T47D (cell line): ENCODE measurements at places on chromosomes 16 and 17.
A peak's percentile ranks its signal among the peaks of the same experiment; 100 is the strongest.

- DNase-seq, result no peak
These were observed 42.2 kb upstream of the PRSS54 start for GRCh38 chr16:58337090-58337444.

DNA sequence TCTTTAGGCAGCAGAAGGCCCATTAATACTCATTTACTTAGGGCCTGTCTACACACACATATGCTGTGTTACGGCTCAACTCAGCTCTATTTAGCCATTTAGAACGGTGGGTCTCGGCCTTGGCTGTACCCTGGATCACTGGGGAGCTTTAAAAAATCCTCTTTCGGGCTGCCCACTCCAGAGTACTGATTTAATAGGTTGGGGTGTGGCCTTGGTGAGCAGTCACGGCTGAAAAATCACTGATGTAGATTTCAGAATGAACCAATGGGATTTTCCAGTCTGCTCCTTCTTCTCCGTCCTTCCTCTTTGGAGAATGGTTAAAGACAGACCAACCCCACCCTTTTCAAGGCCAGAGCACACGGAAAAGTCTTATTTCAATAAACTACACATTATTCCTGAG lies 223.5 kb downstream of the CCDC182 start:
- no peak for DNase-seq

GRCh38 chr17:20797292-20797691 lies 217.8 kb downstream of the CDRT15L2 start:
- no peak for DNase-seq

GRCh38 chr17:8935191-8935590 lies 30.3 kb downstream of the PIK3R5 start:
- DNase-seq, result peak; percentile 23

DNA sequence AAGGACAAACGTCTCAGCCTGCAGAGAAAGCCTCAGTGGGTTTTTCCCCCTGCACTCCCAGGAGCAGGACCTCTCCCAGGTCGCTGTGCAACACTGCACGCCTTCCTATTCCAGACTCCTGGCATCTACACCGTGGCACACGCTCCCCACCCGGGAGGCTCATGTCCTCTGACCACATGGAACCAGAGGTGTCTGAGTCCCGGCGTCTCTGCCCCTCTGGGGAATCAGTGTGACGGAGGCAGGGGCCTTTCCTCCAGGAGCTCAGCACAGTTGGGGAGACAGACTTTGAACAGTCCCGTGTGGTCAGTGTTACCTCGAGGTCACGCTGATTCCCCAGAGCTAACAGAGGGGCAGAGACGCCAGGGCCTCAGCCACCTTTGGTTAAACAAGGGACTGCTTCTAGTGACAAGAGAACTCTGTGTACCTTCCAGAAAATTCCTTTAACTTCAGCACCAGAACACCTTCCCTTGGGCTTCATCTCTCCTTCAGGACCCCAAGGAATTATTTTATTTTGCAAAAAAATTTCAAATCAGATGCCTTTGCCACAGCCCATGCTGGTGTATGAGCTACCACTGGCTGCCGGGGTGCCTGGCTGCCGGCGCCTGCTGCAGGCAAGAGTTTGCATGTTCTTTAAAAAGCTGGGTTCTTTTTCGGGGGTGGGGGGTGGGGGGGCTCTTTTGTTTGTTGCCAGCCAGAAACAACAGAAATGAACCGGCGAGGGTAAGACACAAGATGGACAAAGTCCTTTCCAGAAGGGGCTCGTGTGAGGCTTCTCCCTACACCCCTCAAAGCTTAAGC lies 6.6 kb downstream of the CANT1 start:
- no peak for DNase-seq

- no peak for DNase-seq
These were observed 80.8 kb downstream of the CNGB1 start for GRCh38 chr16:57889960-57890751.

GRCh38 chr16:89602273-89602951 lies 11.0 kb upstream of the DPEP1 start:
- no peak for DNase-seq

DNA sequence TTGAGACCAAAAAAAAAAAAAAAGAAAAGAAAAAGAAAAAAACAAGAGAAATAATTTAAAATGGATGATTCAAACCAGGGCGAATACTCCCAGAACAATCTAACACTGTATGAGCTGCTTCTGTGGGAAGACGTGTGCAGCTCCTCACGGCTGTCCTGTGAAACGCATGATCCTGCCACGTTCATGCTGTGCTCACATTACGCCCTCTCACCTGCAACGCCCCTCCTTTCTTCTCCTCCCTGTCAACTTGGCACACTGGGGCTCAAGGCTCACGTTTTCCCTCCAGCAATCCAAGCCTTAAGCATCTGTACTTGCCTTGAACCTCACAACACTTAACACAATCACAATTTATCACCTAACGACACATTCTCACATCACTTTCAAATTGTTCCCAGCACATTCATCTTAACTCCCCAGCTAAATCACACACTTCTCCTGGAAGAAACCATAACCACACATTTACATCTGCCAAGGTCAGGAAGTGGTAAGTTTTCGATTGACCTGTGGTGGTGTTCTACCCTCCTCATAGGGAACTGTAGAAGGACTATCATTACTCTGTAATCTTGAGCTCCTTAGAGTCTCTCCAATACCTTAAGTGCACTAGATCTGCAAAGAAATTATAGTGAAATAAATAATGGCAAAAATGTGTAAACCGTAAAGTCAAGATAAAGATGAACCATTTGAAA lies 29.1 kb downstream of the MBTPS1 start:
- DNase-seq, result no peak

- DNase-seq, result no peak
These were observed 155.8 kb downstream of the SNX29 start for GRCh38 chr16:12132290-12132689.

DNA sequence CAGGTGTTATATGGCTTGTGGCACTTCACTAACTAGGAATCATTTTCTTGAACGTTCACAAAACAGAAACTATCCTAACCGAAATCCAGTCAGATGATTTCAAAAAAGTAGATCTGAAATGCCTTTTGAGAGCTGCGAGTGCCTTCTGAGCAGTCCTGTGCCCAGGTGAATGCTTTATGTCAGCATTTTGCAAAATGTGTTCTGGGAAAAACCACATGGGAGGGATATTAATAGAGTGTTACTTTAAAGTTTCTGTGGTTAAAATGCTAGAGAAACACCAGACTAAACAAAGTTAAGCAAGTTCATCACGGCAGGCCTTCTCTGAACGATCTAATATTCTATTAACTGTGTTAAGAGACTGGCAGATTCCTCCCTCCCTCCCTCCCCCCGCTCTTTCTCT lies 15.8 kb upstream of the RGS9 start:
- no peak for DNase-seq

GRCh38 chr16:81427219-81427618 lies 17.4 kb upstream of the CMIP start:
- DNase-seq, result no peak

DNA sequence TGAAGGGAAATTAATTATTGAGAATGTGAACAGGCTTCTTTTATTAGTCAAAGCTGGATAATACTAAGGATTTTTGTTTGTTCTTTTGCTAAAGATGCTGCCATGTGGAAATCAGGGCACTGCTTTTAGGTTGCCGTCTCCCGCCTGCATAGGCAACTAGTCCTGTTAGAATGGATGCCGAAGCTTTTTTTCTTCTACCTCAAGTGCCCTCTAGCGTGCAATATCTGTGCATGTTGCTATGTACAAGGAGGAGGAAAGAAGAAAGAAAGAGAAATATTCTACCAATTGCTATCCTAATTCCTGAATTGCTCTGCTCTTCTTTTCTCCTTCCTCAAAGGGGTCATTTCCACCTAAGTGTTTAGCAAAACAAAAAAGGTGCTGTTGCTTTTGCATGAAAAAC lies 5.2 kb upstream of the CDH8 start:
- peak; percentile 71 for DNase-seq

DNA sequence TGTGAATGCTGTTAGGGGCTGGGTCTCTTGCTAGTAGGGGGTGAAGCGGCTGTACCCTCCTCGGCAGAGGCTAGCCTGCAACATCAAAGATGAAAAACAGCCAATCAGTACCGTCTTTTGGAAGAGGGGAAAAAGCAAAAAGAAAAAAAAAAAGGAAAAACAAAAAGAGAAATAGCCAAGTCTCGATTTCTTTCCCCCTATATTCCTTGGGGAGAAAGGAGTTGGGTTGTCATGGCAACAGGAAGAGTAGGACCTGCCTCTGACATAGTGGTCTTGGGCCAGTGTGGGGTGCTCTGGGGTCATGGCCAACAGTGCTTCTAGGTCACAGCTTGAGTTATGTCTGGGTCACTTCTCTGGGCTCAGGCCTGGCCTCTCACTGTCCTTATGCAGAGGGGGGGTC lies 17.9 kb downstream of the ENGASE start:
- DNase-seq, result no peak

DNA sequence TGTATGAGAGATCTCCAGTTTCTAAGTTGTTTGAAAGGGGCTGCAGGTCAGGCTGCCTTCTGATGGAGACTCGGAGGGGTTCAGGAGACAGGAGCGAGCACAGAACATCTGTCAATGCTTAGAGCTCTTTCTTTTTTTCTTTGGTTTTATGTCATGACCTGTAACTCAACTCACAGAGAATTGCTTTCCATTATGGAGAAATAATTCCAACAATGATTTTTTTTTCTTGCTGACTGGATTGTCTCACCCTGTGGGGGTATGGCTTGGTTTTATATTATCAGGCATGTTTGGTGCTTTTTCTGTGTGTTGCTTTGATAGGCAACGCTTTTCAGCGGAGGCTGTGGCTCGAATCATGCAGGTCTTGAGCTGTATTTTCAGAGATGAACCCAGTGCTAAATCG lies 10.7 kb upstream of the KCNJ2 start:
- DNase-seq, result no peak

GRCh38 chr16:81846105-81846504 lies 67.0 kb downstream of the PLCG2 start:
- DNase-seq, result no peak

DNA sequence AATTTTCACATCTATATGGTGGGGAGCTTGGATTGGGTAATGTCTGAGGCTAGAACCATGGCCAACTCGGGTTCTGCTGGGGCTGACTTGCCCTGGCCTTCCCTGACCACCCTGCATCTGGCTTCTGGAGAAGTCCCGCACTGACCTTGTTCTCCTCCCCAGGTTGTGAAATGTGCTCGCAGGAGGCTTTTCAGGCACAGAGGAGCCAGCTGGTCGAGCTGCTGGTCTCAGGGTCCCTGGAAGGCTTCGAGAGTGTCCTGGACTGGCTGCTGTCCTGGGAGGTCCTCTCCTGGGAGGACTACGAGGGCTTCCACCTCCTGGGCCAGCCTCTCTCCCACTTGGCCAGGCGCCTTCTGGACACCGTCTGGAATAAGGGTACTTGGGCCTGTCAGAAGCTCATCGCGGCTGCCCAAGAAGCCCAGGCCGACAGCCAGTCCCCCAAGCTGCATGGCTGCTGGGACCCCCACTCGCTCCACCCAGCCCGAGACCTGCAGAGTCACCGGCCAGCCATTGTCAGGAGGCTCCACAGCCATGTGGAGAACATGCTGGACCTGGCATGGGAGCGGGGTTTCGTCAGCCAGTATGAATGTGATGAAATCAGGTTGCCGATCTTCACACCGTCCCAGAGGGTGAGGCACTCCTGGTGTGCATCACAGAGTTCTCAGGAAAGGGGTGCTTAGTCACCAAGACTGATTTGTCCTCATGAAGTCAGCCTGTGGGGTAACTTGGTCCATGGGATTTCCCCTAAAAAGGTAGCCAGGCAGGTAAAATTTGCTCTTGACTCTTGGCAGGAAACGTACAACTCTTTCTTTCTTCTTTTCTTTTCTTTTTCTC lies 6.1 kb downstream of the NOD2 start:
- no peak for DNase-seq

- DNase-seq, result peak; percentile 73
These were observed 23.9 kb upstream of the KLHDC4 start for GRCh38 chr16:87789437-87790291.

GRCh38 chr17:31339906-31340661 lies 18.7 kb upstream of the EVI2A start:
- DNase-seq, result no peak

GRCh38 chr16:82658796-82659195 lies 32.0 kb downstream of the CDH13 start:
- no peak for DNase-seq

GRCh38 chr16:3771513-3771912 lies 54.2 kb upstream of the TRAP1 start:
- no peak for DNase-seq

DNA sequence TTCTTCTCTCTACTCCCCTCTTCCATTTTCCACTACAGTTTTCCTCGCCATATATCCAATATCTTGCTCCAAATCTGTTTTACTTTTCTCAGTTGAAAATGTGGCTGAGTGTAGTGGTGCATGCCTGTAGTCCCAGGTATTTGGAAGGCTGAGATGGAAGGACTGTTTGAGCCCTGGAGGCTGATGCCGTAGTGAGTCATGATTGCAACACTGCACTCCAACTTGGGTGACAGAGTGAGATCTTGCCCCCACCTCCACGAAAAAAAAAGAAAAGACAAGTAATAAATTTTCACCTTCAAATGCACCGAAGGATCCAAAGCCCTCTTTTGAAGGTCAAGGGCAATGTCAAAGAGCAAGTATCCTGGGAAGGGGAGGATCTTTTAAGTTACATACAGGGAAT lies 592.3 kb downstream of the TMEM114 start:
- no peak for DNase-seq

GRCh38 chr17:72511242-72511641 lies 390.4 kb downstream of the SOX9 start:
- no peak for DNase-seq

GRCh38 chr17:60269417-60269816 lies 119.6 kb downstream of the CA4 start:
- no peak for DNase-seq

DNA sequence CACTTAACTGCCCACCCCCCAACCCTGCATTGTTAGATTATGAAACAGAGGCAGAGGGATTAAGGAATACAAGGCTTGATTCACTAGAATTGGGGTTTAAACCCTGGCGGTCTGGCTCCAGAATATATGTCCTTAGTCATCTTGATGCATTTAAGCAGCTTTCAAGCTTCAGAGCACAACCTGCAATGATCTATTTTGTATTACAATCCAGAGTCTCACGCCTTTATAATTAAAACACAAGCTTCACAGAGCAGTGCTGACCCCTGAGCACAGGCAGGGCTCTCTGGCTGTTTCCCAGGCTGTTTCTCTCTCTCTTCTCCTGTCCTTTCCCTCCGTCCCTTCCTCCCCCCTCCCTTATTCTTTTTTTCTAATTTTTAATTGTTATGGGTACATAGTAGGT lies 209.1 kb downstream of the SPECC1 start:
- no peak for DNase-seq

DNA sequence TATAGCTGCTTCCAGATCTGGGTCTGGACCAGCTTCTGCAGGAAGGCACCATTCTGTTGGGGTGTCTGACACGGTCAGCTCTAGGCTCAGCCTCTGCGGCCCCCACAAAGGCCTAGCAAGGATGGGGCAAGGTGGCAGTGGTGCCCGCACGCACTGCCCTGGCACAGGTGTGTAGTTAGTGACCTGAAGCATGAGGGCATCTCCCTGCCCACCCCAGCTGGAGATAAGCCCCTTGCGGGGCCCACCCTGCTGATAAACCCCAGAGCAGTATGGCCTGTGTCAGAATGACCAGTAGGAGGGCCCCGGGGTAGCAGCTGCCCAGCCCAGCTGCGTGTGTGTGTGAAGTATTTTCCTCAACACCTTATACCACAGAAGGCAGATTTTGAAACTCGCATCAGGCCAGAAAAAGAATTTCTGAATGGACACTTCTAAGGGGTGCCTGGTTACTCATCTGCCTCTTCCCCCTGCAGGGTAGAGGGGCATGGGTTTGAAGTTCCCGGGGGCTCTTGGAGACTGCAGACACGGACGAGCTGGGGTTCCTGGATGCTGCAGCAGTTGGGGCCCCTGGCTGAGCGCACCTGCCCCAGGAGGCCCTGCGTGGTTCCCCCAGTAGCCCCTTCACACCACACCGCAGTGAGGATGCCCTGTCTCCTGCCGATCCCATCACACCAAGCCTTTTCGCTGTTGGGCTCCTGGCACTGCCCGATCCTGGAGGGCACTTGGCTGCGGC lies 4.5 kb downstream of the ARHGDIA start:
- no peak for DNase-seq
